Activated T-helper 1 cell treated with anti-CD3 and anti-CD28 coated beads, Interleukin-12 subunit alpha, Interleukin-12 subunit beta, Interleukin-2, Interleukin-4 antibody, amounts not matched to agents 30 ng/mL and 10 ng/mL and 1 ng/mL, durations not matched to agents 14 hours and 24 hours and 36 hours (primary cell): ENCODE measurements at places on chromosomes 4 and X. TPM values are rescaled to one million over a fixed set of nuclear protein-coding genes. Genes with fewer than 3 reads are reported as not detected.

DNA sequence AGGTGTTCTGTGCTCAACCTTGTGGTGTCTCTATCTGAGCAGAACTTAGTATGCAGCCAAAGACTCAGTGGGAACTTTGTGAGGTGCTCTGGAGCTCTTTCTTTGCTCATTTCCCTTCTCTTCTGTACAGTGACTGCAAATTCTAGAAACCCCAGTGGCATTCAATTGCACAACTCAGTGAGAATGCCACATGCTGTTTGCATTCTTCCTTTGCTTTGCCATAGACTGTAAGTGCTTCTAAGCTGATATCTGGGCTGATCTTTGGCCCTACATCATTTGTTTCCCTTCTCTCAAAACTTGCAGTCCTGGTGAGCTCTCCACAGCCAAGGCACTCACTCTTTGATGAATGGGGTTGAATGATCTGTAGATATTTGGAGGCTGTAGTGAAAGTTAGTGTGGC, 7.0 kb downstream of the PNMA3 start:
- peaks cover 3% of the 10 kb centered on the region for H3K27me3 ChIP-seq
- no peak overlapping the region for H3K4me3 ChIP-seq
- DNase-seq = no peak

GRCh38 chr4:30755346-30755745, 35.2 kb downstream of the PCDH7 start:
- H3K27ac ChIP-seq = no peak overlapping the region
- no peaks in the 10 kb centered on the region for H3K36me3 ChIP-seq
- DNase-seq = no peak
- no peak overlapping the region for H3K4me3 ChIP-seq

Gene HMGN5
- 0.73 and 1.3 TPM in 2 replicates for total RNA-seq

GRCh38 chr4:26821677-26822503, 38.8 kb upstream of the STIM2 start:
- peaks cover 9% of the 10 kb centered on the region for H3K4me1 ChIP-seq
- H3K27ac ChIP-seq = no peak overlapping the region
- H3K4me3 ChIP-seq = peak overlapping the region; percentile 9
